ENCODE measurements at places on chromosomes 2 and 18.

DNA sequence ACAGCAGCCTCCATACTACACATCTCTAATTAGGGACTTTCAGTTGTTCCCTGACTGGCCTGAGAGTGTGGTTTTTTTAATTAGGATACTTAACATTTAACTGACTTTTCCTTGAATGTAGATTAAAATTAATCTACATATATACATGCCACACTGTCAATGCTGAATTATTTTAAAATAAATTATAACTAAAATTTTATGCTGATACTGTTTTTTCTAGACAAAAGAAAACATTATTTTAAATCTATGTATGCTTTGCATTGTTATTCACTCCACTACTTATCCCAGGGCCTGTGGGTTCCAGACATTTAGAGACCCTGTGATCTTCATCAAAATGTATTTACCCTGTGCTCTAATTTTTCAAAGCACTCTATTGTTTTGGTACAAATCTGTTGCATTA lies 496.0 kb upstream of the MAP2 start:
- DNase-seq: no peak

- no peak for DNase-seq
Observed at GRCh38 chr2:236045251-236046235, 122.6 kb downstream of the GBX2 start.

- no peak for DNase-seq
Observed at GRCh38 chr2:74498500-74499266, 720 bp downstream of the LBX2 start.

DNA sequence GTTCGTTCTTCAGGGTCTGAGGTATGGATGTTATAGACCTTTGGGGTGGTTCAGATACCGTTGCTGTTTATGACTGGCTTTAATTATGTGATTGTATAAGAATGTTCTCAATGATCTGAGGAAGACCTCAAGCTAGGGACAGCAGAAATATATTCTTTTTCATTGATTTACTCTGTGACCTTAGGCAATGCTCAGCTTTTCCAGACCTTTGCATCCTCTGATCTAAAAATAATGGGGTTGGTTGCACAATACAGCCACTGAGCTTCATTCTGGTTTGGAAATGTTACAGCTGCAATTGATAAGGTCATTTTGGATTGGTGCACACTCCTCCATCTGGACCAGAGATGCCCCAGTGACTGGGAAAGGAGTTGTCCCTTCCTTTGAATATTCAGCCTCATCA lies 17.2 kb upstream of the CABYR start:
- DNase-seq: no peak

DNA sequence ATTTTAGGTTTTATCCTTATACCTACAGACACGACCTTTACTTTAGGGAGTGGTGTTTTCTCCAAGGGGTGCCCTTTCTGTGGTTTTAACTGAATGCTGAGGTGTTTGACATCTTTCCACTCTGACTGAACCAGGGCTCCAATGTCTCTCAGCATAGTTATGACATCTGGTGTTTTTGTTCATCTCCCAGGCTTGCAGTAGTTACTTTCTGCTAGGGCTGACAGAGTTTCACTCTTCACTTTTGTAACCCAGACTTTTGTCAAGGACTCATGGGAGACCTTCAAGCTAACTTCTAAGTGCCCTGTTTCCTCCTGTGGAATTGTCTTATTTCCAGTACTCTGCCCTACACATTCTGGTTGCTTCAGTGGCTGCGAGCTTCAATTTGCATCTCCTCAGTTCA lies 103.1 kb downstream of the CCDC85A start:
- DNase-seq: no peak

GRCh38 chr2:180456801-180457200 lies 449.7 kb upstream of the CWC22 start:
- DNase-seq: no peak

- no peak for DNase-seq
Observed at GRCh38 chr18:34794348-34794747, 84.2 kb downstream of the DTNA start.

GRCh38 chr2:27856386-27856785 lies 33.8 kb downstream of the RBKS start:
- DNase-seq: no peak

GRCh38 chr2:115481842-115482241 lies 1039.4 kb downstream of the DPP10 start:
- no peak for DNase-seq

Data from T-cell (primary cell).